Left cardiac atrium (tissue), 4 donors: ENCODE measurements at places on chromosomes 1 and 21. TPM values are rescaled to one million over a fixed set of nuclear protein-coding genes. Genes with fewer than 3 reads are reported as not detected.

DNA sequence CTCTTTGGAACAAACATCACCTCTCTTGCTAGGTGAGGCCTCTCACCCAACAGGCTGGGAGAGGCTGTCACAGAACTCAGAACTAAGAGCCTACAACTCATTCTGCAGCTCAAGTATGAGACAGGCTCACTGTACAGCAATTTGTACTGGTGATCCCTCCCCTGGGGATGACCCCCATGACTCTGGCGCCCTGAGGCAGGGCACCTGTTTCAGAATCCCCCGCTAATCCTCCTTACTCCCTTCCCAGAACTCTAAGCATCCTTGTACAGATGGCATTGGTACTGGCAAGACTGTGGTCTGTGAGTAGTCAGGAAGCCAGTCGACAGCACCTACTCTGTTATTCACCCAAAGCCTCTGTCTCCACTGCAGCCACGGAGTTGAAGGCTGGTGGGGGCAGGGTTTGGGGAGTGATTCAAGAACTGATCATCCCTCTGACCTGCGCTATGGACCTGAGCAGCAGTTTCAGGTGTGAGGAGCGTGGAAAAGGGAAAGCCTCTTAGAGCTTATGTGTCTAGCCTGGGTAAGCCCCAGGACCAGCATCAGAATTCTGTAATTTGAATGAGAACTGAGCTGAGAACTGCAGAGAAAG is 655.5 kb downstream of the KIF26B start:
- no peak for DNase-seq

DNA sequence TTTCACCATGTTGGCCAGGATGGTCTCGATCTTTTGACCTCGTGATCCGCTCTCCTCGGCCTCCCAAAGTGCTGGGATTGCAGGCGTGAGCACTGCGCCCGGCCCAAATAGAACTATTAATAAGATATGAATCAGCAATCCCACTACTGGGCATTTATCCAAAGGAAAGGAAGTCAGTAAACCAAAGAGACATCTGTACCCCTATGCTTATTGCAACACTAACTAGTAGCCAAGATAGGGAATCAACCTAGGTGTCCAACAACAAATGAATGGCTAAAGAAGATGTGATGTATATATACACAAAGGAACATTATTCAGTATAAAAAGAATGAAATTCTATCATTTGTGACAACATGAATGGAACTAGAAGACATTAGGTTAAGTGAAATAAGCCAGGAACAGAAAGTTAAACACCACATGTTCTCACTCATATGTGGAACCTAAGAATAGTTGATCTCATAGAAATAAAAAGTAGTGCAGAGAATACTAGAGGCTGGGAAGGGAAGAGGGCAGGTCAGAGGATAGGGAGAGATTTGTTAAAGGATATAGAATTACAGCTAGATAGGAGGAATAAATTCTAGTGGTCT is 48.8 kb downstream of the XPR1 start:
- no peak for DNase-seq

DNA sequence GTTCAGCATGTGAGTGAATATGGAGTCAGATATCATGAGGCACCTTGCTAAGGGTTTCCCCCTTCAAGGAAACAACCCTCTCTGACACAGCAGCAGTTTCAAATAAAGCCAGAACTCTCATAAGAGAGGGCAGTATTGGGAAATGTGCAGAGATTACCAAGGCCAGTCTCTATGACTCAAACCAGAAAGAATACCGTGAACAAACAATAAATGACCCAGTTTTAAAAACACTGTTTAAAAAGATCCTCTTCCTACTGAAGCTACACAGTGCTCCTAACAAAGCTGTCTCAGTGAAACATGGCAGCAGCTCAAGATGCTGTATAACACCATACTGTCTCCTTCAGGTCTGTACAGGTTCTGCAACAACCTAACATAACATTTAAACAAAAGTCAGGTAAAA is 102.6 kb downstream of the KIAA0319L start:
- no peak for DNase-seq

- no peak for DNase-seq
Measured at GRCh38 chr1:30748098-30748698, 9.4 kb downstream of the LAPTM5 start.

DNA sequence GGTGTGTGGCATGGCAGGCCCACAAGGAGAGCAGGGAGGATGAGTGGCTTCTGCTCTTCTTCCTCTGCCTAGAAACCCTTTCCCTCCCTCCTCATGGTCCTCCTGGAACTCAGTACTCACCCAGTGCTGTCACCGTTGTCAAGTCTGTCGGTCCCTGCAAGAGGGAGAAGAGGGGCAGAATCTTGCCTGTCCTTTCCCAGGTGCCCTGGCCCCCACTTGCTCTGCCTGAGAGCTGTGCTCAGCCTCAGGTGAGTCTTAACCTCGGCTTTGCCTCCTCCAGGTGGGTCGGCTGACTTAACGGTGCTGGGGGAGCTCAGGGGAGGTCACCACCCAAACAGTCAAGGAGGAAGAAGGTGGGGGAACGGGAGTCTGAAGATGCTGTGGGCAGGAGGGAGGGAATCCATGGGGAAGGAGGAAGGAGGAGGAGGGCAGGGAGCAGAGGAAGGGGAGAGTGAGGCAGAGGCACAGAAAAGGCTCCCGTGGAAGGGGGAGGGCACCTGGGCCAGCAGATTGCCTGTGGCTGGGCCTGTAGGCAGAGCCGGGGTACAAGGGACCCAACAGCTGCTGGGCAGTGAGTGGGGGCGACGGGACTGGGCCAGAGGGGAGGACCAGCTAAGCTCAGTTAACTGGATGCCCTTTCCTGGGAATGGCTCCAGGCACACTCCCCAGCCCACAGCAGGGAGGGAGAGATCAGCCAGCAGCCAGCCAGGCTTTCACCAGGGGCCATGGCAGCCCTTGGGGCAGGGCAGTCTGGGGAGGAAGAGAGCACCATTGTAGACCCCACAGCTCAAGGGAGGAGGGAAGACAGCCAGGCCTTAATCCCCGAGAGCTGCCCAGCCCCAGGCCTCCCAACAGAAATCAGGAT is 26.3 kb downstream of the CTNNBIP1 start:
- no peak for DNase-seq

DNA sequence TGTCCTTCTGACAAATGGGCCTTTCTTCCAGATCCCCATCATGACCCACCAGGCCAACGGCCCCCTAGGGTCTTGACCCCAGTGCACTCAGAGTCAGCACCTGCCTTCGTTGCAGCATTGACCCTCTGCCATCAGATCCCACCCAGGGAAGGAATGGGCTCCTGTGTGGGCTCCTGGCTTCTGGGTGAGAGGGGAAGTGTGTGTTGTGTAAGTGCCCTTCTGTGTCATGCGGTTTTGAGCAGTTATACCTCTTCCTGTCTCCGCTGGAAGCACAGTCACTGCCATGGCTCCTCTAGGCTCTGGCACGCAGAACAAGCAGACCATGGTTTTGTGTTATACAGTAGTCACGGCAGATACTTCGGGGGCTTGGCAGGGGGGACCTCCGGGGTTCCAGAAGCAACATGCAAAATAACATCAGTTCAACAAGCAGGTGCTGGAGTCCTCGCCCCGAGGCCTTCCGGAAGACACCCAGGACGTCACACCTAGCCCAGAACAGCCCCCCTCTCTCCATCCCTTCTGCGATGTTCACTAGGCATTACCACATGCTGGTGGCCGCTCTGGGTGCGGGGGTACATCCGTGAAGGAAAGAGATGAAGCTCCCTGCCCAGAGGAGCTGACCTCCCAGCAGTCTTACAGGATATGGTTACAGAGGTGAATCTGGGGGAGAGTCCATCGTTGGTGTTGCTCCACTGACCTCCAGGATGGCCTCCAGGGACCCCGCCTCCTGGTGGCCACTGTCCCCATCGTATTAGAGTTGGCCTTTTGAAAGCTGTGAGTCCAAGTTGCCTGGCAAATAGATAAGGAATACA is 17.4 kb upstream of the KCNAB2 start:
- DNase-seq: no peak

DNA sequence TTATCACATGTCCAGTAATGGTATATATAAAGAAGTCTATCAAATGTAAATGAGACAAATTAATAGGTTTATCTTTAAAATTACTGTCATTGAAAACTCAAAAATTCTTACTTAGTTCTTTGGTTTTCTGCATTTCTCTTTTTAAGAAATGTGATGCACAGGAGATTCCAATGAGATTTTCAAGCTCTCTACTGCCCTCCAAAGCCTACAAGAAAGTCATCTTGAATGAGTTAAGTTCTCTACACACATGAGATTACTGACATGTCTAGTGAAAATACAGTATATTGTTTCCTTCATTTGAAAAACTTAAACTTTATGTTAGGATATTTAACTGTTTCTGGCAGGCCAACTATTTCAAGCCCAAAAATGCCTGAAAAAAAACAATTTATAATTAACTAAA is 68.8 kb downstream of the ITGB3BP start:
- no peak for DNase-seq

GRCh38 chr1:167860231-167860923 is 53.6 kb downstream of the ADCY10 start:
- no peak for DNase-seq

GRCh38 chr1:223631956-223632355 is 33.5 kb downstream of the CAPN8 start:
- no peak for DNase-seq

The S1PR1 gene
- 69.3 TPM for total RNA-seq

- no peak for DNase-seq
Measured at GRCh38 chr1:206496131-206496793, 11.1 kb upstream of the RASSF5 start.

The ZNF593OS gene
- total RNA-seq: not detected

- DNase-seq: no peak
Measured at GRCh38 chr1:202806845-202807450, 1.3 kb downstream of the KDM5B start.

DNA sequence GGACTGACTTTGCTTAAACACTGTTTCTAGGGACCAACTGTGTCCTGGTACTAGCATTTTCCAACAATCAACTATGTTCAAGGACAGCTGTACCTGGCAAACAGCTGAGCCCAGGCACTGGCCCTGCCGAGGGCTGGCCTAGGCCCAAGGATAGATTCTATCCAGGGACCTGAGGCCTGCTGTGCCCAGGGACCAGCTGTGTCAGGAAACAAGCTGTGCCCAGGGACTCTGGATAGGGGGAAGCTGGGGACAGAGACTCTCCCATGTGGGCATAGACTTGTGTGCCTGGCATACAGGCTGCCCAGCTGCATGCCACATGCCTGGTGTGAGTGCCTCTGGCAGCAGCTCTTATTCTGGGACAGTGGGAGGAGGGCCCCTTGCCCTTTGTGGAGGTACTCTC is 38.1 kb upstream of the POU3F1 start:
- no peak for DNase-seq

GRCh38 chr1:204544321-204544720 is 28.1 kb downstream of the MDM4 start:
- DNase-seq: no peak

DNA sequence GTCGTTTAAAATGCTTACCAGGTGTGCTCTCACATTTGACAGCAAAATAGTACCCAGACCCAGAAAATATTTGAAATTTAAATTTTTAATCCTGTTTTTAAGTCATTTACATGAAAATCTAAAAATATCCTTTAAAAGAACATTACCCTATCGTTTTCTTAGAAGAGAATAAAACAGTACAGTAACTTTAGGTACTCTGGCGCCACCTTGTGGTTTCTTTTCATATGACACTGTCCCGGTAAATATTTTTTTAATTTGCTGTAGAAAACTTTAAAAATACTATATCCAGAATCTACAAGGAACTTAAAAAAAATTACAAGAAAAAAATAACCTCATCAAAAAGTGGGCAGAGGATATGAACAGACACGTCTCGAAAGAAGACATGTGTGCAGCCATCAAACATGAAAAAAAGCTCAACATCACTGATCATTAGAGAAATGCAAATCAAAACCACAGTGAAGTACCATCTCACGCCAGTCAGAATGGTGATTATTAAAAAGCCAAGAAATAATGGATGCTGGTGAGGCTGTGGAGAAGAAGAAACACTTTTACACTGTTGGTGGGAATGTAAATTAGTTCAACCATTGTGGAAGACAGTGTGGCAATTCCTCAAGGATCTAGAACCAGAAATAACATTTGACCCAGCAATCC is 129.2 kb downstream of the RGS21 start:
- peak; percentile 46 for DNase-seq

The GGPS1 gene
- total RNA-seq: 28.4 TPM

DNA sequence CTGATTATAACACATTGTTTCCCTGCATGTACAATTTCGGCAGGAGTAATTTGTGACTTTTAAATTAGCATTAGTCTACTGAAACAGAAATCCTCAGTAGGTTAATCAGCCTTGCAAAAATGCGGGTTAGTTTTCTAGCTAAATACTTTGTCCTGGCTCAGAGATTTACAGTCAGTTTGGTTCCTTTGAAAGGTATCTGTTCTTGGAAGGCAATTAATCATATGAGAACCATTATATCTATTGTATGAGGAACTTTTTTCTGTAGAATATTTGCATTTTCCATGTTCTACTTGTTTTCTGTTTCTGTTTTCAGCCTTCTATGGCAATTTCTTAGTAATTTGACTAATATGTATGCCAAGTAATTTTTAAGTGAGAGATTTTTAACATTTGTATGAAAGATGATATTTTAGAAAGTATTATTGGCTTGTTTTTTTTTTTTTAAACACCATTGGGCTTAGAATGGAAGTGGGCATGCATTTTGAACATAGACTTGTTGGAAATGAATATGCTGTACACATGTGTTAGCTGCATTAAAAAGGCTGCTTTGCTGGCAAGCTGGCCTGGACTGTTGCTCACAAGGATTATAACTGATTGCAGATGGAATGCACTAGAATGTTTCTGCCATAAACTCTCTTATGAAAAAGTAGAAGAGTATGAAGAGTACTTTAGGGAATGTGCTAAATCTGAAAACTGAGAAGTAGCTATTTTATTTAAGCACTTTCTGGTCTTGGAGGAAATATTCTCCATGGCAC is 26.2 kb downstream of the KIF1B start:
- DNase-seq: no peak

The CACNA1E gene
- 0.55 TPM for total RNA-seq

DNA sequence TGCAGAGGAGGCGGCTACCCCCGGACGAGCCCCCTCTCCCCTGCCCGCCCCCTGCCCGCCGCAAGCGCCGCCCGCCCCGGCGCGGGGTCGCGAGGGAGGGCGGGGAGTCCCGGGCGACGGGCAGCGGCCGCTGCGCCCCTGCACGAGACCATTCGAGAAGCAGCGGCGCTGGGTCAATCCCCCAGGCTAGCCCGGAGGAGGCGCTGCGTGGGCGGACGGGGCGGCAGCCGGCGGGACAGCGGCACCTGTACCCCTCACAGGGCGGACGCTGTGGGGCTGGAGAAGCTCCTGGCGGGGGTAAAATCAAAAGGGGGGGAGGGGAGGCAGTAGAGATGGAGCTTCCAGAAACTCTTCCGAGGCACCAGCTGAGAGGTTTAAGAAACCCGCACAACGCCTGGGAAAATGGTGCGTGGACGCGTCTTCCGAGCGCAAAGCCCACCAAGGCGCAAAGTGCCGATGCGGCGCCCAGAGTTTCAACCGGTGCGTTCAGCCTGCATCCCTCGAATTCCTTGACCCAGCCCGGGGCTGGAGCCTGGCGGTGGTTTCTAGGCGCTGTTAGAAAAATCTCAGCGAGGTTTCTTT is at the start of gene PLPPR5:
Gene PLPPR5 (minus strand): TSS at position 1 of the 582 bp plus-strand sequence. CDS start 190 bp downstream, outside the sequence.
- DNase-seq: no peak

The LEMD1 gene
- total RNA-seq: not detected

- DNase-seq: no peak
Measured at GRCh38 chr1:191889623-191890003, 268.6 kb upstream of the RGS18 start.

GRCh38 chr1:229226796-229227195 is 44.1 kb upstream of the RAB4A start:
- DNase-seq: no peak

The OR2T33 gene
- not detected for total RNA-seq
